ENCODE measurements at places on chromosomes 11 and 22.

GRCh38 chr22:25749420-25750169 lies 7.6 kb downstream of the MYO18B start:
- no peak for DNase-seq

GRCh38 chr22:31738566-31738965 lies 11.4 kb downstream of the PRR14L start:
- no peak for DNase-seq

- DNase-seq: no peak
Observed at GRCh38 chr11:7830740-7831139, 34.0 kb upstream of the OR5P2 start.

DNA sequence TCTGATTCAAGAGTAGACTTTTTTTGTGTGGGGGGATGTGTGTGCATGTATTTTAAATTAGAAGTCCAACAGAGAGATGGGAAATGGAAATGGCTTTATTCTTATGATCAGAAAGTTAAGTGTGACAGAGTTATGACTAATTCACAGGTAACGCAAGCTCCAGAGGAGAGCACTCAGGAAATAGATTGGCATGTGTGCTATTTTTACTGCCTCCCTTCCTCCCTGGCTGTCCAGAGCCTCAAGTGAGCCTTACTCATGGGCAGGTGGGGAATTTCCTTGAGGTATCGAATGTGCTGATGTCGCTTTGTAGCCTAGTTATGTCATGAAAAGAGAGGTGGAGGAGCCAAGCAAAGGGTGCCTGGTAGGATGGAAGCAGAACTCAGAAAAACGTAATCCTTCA lies 70.3 kb upstream of the BDNF start:
- DNase-seq: no peak

DNA sequence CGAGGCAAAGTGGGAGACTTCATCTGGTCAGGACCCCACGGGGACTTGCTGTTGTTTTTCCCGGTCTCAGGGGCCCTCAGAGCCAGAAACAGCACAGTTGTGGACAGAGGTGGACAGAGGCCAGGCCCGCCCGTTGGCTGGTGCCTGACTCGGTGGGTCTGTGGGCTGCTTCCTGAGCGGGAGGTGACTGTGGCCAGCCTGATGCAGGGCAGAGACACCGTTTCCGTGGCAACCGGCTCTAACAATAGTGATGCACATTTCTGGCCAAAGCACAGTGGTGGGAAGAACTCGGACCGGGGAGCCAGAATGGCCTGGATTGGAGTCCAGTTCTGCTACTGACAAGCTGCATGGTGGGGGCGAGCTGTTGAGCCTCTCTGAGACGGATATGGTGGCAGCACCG lies 58.7 kb upstream of the ATXN10 start:
- DNase-seq: no peak

DNA sequence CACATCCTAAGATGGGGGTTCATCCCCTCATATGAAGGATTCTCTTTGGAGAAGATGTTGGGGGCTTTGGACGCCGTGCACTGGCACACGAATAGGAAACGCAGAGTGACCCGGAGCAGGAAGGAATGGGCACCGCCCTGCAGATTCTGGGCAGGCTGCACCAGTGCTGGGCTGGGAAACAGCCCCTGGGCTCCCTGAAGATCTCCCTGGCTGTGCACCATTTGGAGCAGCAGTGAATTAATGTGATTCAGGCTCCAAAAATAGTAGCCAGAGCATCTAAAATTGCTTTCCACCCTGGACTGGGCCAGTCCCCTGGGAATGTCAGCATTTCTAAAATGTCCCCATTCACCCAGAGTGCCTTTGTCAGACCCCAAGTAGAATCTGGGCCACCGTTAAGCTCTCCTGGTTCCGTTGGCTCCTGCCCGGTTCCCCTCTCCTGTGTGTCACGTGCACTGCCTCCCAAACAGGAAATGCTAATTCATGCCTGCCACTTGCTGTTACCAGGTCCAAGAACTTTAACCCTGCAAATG lies 18.6 kb downstream of the IRAG1 start:
- DNase-seq: no peak

- no peak for DNase-seq
Observed at GRCh38 chr11:125978778-125979407, 33.0 kb downstream of the VSIG10L2 start.

DNA sequence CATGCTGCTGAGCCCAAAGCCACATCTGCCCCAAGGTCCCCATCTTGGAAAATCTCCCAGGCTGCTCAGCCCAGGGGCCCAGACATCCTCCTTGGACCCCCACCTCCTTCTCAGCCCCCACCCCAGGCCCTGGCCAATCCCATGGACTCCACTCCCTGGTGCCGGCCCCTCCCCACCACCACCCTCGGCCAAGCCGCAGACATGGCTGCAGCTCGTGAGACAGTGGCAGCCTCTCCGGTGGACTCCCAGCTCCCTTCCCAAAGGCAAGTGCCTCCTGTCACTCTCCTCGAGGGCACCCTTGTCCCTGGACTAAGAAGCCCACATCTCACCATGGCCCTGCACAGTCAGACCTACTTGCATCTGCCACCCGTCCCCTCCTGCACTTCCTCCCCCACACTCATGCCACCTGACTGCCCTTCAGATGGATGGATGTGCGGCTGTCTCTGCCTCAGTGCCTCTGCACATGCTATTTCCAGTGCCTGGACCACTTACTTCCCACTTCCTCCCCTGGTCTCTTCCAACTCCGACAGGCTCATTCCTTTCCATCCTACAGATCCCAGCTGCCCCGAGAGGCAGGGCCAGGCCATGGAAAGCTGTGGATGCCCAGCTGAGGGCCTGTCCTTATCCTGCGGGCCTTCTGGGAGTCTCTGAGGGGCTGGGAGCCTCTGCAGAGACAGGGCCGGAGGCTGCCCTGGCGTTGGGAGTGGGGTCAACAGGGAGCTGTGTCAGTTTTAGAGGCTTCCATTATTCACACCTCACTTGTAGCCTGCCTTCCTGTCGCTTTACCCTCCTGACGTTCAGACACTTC lies 25.5 kb upstream of the RFPL3 start:
- DNase-seq: no peak

GRCh38 chr11:90818196-90818745 lies 595.4 kb upstream of the CHORDC1 start:
- DNase-seq: no peak

DNA sequence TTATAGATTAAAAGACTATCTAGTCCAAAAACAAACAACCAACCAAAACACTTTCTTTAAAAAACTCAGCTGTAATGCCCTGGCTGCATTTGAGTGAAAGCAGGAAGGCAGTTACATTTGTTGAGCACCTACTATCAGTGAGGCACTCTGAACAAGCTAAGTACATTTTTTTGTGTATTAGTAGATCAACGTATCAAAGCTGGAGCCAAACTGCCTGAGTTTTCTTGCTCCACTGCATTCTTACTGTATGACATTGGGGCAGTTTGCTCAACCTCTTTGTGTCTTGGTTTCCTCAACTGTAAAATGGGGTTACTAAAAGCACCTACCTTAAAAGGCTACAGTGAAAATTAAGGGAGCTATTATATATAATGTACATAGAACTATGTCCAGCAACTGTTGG lies 22.0 kb downstream of the COA4 start:
- DNase-seq: no peak

GRCh38 chr22:30867746-30868662 lies 100.6 kb downstream of the MORC2 start:
- DNase-seq: peak; percentile 16

DNA sequence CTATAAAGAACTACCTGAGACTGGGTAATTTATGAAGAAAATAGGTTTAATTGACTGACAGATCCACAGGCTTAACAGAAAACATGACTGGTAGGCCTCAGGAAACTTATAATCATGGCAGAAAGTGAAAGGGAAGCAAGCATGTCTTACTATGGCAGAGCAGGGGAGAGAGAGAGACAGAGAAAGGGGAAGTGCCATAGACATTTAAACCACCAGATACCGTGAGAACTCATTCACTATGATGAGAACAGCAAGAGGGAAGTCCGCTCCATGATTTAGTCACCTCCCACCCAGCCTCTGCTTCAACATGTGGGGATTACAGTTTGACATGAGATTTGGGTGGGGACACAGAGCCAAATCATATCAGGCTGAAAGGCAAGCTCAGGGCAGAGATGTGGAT lies 327.1 kb upstream of the DDI1 start:
- DNase-seq: no peak

- DNase-seq: no peak
Observed at GRCh38 chr11:96741068-96741467, 351.3 kb downstream of the JRKL start.

DNA sequence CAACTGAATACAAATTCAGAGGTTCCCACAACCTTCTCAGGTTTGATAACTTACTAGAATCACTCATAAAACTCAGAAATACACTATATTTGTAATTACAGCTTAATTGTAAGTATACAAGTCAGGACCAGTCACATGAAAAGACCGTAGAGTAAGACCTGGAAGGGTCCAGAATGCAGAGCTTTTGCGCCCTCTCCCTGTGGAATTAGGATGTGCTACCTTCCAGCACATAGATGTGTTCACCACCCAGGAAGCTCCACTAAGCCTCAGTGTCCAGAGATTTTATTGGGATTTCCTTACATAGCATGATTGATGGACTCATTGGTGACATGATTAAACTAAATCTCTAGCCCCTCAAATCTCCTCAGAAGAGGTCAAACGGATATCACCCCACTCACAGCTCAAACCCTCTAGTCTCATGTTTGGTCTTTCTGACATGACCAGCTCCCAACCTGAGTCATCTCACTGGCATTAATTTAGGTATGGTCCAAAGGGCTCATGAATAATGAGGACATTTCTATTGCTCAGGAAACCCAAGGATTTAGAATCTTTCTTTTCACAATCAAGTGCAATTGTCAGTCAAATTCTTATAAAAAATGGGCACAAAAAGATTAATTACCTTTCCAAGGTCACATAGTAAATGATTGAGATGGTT lies 77.2 kb upstream of the UBASH3B start:
- DNase-seq: no peak

GRCh38 chr11:118295815-118296454 lies 8.6 kb upstream of the CD3E start:
- DNase-seq: peak; percentile 44

GRCh38 chr11:69436041-69436982 lies 45.2 kb upstream of the LINC01488 start:
- no peak for DNase-seq
